SW480 (cell line): ENCODE measurements at places on chromosomes 12 and 14.
A peak's percentile ranks its signal among the peaks of the same experiment; 100 is the strongest.

GRCh38 chr12:27810756-27811155, 30.7 kb upstream of the MANSC4 start:
- no peak for DNase-seq

DNA sequence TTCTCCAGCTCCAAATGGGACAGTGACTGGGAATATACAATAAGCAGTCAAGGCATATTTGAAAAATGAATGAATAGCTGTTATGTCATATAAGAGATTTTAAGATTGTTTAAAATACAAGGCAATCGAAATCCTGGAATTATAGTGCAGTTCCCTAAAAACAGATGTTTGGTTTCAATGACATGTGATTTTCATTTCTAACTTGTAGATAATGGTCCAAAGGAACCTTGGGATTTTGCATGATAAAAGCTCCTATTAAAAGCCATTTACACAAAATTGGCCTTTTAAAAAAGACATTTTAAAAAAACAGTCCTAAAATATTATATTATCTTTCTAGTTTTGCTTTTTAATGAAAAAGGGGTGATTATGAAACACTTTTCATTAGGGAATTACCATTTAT, 905.1 kb downstream of the GALC start:
- no peak for DNase-seq

GRCh38 chr14:71762575-71762974, 169.7 kb upstream of the RGS6 start:
- DNase-seq, result no peak

- no peak for DNase-seq
These were observed 956.7 kb upstream of the SEL1L start for GRCh38 chr14:82490397-82490796.

DNA sequence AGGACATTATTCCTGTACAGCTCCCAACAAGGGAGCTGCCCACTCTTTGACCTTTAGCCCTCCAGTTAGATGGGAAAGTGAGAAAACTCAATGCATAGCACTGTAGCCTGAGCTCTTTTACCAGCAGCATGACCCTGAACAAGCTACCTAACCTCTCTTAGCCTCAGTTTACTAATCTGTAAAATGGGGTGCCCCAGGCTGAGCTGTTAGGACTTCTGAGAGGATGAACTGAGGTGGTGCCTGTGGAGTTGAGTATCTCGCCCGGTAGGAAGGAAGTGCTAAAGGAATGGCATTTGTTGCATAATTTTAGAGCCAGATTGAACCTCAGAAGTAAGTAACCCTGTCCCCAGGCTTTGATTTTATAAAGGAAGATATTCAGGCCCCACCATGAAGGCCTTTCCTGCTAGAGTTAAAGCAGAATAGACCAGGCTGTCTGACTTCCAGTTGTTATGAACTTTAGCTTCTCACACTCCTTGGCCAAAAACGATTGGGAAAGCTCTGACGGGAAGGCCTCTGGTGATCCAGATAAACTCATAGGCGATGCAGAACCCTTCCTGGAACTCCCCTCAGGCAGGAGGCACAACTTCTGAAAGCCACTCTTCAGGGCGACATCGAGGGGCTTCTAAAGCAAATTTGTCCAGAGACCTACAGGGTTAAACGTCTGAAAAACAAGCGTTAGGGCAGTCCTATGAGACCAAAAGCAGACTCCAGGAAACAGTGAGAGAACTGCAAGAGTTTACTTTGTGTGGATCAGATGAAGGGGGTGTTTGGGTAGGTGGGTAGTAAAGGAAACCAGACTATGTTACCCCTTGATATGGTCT, 2.5 kb upstream of the SERPINA10 start:
- no peak for DNase-seq

- no peak for DNase-seq
These were observed 3.6 kb upstream of the TTC7B start for GRCh38 chr14:90819734-90820393.

DNA sequence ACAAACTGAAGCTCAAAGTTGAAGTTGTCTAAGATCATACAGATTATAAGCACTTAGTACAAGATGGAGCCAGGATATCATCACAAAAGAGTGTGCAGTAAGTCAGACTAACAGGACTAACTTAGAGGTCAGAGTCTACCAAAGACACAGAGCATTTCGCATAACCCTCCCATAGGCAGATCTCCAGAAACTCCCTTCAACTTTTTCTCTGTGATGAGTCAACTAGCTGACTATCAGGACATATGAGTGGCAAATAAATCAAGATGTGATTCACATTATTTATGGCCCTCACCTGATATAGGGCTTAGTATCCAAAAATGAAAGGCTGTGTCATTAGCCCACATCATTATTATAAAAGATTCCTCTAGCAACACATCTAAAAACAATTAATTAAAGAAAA, 484.6 kb downstream of the GALC start:
- DNase-seq, result no peak

- no peak for DNase-seq
These were observed 209.2 kb downstream of the PPM1H start for GRCh38 chr12:62725781-62726180.

GRCh38 chr12:131090274-131091210, 136.8 kb downstream of the ADGRD1 start:
- DNase-seq, result peak; percentile 50

DNA sequence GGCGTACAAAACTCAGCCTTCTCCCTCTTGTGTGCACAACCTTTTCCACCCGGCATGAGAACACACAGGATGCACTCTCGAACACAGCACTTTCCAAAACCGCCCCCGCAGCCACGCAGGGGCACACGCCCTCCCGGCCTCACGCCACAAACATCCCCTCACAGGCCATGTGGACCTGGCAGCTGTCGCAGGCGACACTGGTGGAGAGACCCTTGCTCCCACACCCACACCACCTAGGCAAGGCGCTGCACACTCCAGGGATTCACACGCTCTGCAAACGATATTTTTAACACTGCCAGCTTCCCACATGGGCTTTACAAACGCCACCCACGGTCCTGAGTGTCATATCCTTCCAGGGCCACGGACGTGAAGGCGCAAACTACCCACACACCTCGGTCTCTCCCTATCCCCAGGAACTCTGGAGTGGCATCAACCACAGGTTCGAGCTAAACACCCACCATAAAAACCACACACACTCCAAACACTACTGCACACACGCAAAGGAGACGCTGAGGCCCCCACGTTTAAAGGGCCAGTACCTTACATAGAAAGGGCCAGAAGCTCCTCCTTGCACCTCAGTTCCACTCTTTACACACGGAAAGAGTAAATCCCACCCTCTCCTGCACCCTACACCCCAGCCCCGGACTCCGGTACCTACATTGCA, 12.4 kb upstream of the ITGB7 start:
- peak; percentile 65 for DNase-seq

- no peak for DNase-seq
These were observed 258.6 kb downstream of the KTN1 start for GRCh38 chr14:55838529-55839052.

- DNase-seq, result no peak
These were observed 452.4 kb downstream of the RAD51B start for GRCh38 chr14:68271913-68272391.

- no peak for DNase-seq
These were observed 253.8 kb upstream of the GARIN6 start for GRCh38 chr12:99393763-99394162.

DNA sequence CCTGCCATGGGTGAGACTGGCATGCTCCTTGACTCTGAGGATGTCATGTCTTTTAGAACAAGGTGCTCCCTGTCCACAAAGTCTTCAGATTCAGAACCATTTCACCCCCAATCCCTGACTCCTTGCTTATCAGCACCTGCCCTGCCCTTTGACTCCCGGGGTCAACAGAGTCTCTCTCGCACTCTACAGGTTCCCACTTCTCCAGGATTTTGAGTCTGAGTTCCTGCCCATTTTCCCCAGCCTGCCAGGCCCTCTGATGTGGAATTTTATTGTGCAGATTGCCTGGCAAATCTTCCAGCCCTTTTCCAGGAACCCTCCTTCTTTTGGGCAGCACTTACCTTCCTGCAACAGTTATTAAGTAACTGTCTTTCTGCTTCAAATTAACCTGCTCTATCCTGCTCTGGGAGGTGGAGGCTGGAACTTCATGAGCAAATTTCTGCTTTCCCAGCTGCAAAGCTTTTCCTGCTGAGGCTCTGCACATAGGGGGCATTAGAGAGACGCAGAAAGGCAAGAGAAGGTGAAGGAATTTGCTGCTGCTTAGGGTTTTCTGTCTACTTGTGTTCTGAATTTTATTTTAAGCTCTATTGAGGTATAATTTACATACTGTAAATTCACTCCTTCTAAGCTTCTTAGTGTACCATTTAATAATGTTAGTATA, 259.1 kb downstream of the PCNX1 start:
- peak; percentile 47 for DNase-seq

DNA sequence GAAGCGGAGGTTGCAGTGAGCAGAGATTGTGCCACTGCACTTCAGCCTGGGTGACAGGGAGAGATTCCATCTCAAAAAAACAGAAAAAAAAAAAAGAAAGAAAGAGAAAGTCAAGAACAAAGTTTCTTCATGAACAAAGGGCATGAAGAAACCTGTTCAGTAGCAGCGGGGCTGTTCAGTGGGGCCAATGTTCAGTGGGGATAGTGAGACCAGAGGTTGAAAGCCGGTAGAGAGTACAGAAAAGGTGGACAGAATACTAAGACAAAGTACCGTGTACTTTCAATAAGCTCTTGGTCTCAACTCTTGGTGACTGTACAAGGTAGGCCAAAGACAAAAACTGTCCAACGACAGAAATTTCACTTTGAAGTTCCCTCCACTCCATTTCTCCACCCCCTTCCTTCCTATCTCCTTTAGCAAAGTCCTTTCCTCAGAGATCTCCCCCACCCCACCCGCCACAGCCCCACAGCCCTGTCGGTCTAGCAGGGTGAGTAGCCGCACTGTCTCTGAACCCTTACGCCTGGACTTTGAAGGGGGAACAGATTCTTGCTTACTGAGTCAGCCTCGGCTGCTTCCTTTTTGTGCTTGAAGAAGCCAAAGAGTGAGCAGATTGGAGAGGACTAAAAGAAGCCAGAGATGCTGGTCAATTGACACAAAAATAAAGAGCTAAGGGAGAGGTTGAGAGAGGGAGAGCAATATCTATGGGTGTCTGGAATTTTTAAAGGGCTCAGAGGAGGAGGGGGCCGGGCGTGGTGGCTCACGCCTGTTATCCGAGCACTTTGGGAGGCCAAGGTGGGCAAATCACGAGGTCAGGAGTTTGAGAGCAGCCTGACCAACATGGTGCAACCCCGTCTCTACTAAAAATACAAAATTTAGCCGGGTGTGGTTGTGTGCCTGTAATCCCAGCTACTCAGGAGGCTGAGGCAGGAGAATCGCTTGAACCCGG, 44.2 kb upstream of the FOS start:
- DNase-seq, result peak; percentile 87

DNA sequence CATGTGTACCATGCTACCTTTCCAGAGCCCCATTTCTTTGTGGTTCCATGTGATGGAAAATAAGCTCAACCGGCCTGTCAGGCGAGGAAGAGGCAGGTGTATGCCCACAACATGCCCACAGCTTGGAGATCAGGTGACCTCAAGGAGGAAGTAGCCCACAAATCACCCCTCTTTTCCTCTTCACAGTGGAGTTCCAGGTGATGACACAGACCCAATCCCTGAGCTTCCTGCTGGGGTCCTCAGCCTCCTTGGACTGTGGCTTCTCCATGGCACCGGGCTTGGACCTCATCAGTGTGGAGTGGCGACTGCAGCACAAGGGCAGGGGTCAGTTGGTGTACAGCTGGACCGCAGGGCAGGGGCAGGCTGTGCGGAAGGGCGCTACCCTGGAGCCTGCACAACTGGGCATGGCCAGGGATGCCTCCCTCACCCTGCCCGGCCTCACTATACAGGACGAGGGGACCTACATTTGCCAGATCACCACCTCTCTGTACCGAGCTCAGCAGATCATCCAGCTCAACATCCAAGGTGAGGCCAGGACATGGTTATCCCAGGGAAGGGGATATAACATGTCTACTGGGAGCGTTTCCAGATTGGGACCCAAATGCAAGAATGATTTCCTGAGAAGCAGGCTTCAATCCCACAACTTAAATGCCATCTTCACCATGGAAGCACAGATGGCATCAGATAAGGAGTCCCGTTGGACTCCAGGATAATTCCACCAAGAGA, 5.5 kb downstream of the TAPBPL start:
- DNase-seq, result no peak

DNA sequence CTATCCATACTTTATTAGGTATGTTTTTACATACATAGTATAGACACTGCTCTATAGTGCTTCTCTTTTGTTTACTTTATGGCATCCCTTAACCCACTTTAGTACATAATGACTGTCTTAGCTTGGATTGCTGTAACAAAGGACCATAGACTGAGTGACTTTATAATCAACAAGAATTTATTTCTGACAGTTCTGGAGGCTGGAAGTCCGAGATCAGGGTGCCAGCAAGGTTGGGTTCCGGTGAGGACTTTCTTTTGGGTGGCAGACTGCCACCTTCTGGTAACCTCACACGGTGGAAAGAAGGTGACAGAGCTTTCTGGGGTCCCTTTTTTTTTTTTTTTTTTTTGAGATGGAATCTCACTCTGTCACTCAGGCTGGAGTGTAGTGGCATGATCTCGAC, 48.6 kb upstream of the PPM1H start:
- no peak for DNase-seq

DNA sequence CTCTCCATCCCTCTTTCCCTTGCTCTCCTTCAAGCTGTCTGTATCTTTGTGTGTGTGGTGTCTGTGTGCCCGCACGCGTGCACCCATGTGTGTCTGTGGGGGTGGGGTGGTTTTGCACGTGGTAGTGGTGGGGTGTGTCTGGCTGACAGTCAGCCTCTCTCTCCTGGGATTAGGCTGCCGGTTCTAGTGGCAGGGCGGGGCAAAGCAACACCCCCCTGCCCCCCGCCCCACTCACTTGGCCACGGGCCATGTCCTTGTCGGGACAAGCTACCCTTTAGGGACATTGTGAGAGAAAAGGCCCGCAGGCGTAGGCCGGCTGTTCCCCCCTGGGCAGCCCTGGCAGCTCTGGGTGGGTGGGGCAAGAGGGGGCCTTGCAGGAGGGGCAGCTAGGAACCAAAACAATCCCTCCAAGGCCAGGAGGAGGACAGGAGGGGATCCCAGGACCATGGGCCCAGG, 182.6 kb downstream of the ALG10 start:
- no peak for DNase-seq

GRCh38 chr12:120610560-120610959, 29.4 kb upstream of the POP5 start:
- no peak for DNase-seq

GRCh38 chr12:56716458-56716857, 8.6 kb downstream of the NACA start:
- DNase-seq, result no peak

- no peak for DNase-seq
These were observed 51.9 kb downstream of the GALNT9 start for GRCh38 chr12:132277374-132277941.

GRCh38 chr14:76773956-76774820, 12.9 kb downstream of the VASH1 start:
- no peak for DNase-seq

GRCh38 chr12:87866578-87867292, 162.5 kb downstream of the C12orf50 start:
- DNase-seq, result peak; percentile 16
